ENCODE measurements at places on chromosomes 5 and 9.

- DNase-seq, result no peak
- H3K27ac ChIP-seq, result no peak overlapping the region
- no peak overlapping the region for H3K4me3 ChIP-seq
- no peaks in the 10 kb centered on the region for H3K4me1 ChIP-seq
These were observed 37.3 kb upstream of the PLPP1 start for GRCh38 chr5:55572020-55572419.

GRCh38 chr5:91535499-91535898, 152.4 kb upstream of the ARRDC3 start:
- H3K36me3 ChIP-seq, result no peaks in the 10 kb centered on the region
- no peak for DNase-seq
- H3K4me3 ChIP-seq, result no peak overlapping the region
- no peak overlapping the region for H3K27ac ChIP-seq
- peaks cover 3% of the 10 kb centered on the region for H3K4me1 ChIP-seq

- H3K27ac ChIP-seq, result no peak overlapping the region
- no peaks in the 10 kb centered on the region for H3K36me3 ChIP-seq
- H3K4me1 ChIP-seq, result no peaks in the 10 kb centered on the region
- no peak for DNase-seq
- H3K4me3 ChIP-seq, result no peak overlapping the region
- no peaks in the 10 kb centered on the region for H3K27me3 ChIP-seq
These were observed 1944.6 kb downstream of the EFNA5 start for GRCh38 chr5:105726093-105726492.

- H3K27ac ChIP-seq, result no peak overlapping the region
- H3K36me3 ChIP-seq, result no peaks in the 10 kb centered on the region
- DNase-seq, result no peak
- no peaks in the 10 kb centered on the region for H3K27me3 ChIP-seq
- H3K4me1 ChIP-seq, result no peaks in the 10 kb centered on the region
These were observed 5.3 kb upstream of the HAUS6 start for GRCh38 chr9:19108038-19108437.

DNA sequence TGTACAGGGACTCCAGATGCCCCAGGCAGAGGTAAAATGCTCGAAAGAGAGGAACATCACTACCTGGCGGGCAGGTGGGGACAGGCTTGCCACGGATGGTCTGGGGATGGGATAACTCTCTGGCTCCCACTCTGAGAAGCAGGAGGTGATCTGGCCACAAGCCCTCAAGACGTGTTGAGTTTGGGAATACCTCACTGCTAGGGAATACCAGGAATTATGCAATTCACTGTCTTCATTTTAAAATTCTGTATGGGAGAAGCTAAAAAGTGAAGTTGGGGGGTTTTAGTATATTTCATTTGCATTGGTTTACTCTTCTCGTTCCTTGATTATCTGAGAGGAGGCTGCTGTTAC, 510.4 kb downstream of the CCDC171 start:
- peaks cover 2% of the 10 kb centered on the region for H3K4me1 ChIP-seq

GRCh38 chr5:37002176-37002751, 125.7 kb downstream of the NIPBL start:
- no peak for DNase-seq
- H3K4me1 ChIP-seq, result peaks cover 14% of the 10 kb centered on the region
- no peak overlapping the region for H3K27ac ChIP-seq
- H3K27me3 ChIP-seq, result no peaks in the 10 kb centered on the region

GRCh38 chr5:6636293-6636692, 3.1 kb downstream of the SRD5A1 start:
- peaks cover 7% of the 10 kb centered on the region for H3K36me3 ChIP-seq
- peaks cover 16% of the 10 kb centered on the region for H3K4me1 ChIP-seq
- no peaks in the 10 kb centered on the region for H3K27me3 ChIP-seq
- no peak overlapping the region for H3K27ac ChIP-seq
- DNase-seq, result no peak

- H3K27me3 ChIP-seq, result peaks cover 2% of the 10 kb centered on the region
- no peaks in the 10 kb centered on the region for H3K4me1 ChIP-seq
- H3K27ac ChIP-seq, result no peak overlapping the region
- no peak overlapping the region for H3K4me3 ChIP-seq
- no peak for DNase-seq
These were observed 98.7 kb upstream of the PALM2AKAP2 start for GRCh38 chr9:109681301-109681700.

DNA sequence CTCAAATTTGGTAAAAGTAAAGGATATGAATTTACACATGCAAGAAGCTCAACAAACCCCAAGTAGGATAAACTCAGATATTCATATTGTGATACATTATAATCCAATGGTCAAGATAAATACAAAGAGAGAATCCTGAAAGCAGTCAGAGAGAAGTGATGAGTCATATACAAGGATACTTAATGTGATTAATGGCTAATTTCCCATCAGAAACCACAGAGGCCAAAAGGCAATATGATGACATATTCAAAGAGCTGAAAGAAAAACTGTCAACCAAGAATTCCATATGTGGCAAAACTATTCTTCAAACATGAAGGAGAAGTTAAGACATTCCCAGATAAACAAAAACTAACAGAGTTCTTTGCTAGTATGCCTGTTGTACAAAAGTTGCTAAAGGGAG, 19.5 kb upstream of the IRF1 start:
- no peaks in the 10 kb centered on the region for H3K36me3 ChIP-seq
- H3K4me1 ChIP-seq, result no peaks in the 10 kb centered on the region
- H3K4me3 ChIP-seq, result no peak overlapping the region
- no peak for DNase-seq
- peaks cover 23% of the 10 kb centered on the region for H3K27me3 ChIP-seq
- H3K27ac ChIP-seq, result no peak overlapping the region

GRCh38 chr5:59423021-59423420, 470.5 kb downstream of the PDE4D start:
- H3K27me3 ChIP-seq, result peaks cover 1% of the 10 kb centered on the region
- no peak overlapping the region for H3K27ac ChIP-seq
- H3K36me3 ChIP-seq, result no peaks in the 10 kb centered on the region

DNA sequence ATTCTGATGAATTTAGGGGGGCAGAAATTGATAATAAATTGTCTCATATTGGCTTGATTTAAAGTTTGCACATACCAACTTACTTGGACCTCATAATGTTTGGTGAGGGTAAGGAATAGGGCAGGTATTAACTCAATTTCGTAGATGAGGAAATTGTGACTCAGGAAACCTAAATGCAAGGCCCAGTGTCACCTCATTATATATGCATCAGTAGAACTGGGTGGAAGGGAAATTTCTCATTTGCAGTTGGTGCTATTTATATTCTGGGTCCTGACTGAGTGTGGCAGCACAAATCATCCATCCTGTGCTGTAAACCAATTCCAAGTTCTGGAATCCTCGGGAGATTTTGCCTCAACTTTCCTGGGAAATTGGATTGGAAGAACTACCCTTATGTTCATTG, 103.0 kb downstream of the SPATA31D1 start:
- no peaks in the 10 kb centered on the region for H3K27me3 ChIP-seq
- no peak overlapping the region for H3K27ac ChIP-seq
- H3K36me3 ChIP-seq, result no peaks in the 10 kb centered on the region
- H3K4me3 ChIP-seq, result no peak overlapping the region
- DNase-seq, result no peak
- no peaks in the 10 kb centered on the region for H3K4me1 ChIP-seq

GRCh38 chr5:57494104-57495098, 11.8 kb upstream of the ACTBL2 start:
- peaks cover 34% of the 10 kb centered on the region for H3K4me1 ChIP-seq
- H3K4me3 ChIP-seq, result no peak overlapping the region
- H3K27me3 ChIP-seq, result peaks cover 3% of the 10 kb centered on the region

DNA sequence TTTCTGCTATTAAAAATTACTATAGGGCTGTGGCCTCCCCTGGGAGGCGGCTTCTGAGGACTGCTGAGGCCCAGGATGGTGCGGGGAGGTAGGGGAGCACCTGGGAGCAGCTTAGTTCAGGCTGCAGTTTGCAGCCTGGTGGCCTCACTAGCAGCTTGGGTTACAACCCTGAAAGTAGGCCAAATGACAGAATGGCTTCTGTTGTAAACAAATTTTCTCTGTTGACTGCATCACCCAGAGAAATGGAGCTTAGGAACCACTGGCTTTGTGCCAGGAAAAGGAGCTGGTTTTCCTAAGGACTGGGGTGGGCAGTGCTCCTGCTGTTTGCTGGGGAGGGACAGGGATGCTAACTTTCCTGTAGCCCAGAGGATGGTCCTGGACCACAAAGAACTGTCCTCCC, 130.3 kb downstream of the ENTREP1 start:
- DNase-seq, result no peak
- no peaks in the 10 kb centered on the region for H3K36me3 ChIP-seq
- no peaks in the 10 kb centered on the region for H3K4me1 ChIP-seq
- H3K27me3 ChIP-seq, result no peaks in the 10 kb centered on the region
- H3K27ac ChIP-seq, result no peak overlapping the region

DNA sequence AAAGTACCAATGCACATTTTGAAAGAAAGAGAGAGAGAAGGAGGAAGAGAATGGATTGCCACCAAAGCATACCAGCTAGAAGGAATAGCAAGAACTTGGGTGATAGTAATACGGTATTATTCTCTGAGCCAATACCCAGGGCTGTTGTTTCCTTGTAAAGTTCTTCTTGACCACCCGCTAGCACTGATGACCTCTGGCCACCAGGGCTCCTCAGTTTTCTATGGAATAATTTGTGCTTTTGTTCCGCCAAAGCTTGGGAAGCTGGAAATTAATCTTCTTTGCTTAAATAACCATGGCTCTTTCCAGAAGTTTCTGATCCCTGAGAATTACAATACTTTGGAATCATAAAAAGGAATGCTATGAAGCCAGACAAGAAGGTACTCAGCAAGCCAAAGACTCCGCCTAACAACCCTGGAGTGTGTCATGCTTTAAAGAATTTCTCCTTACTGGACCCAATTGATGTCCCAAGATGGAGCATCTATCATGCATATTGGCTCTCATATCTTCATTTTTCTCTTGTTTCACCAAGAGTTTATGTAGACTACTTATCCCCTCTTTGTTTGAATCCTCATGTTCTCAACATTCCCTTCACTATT, 29.8 kb downstream of the OR2K2 start:
- H3K4me1 ChIP-seq, result no peaks in the 10 kb centered on the region
- DNase-seq, result no peak
- no peak overlapping the region for H3K27ac ChIP-seq
- no peak overlapping the region for H3K4me3 ChIP-seq
- H3K36me3 ChIP-seq, result no peaks in the 10 kb centered on the region

- H3K4me1 ChIP-seq, result peaks cover 35% of the 10 kb centered on the region
- no peaks in the 10 kb centered on the region for H3K36me3 ChIP-seq
- no peak overlapping the region for H3K4me3 ChIP-seq
- no peak for DNase-seq
These were observed 1.3 kb upstream of the LHX2 start for GRCh38 chr9:124010303-124010664.

DNA sequence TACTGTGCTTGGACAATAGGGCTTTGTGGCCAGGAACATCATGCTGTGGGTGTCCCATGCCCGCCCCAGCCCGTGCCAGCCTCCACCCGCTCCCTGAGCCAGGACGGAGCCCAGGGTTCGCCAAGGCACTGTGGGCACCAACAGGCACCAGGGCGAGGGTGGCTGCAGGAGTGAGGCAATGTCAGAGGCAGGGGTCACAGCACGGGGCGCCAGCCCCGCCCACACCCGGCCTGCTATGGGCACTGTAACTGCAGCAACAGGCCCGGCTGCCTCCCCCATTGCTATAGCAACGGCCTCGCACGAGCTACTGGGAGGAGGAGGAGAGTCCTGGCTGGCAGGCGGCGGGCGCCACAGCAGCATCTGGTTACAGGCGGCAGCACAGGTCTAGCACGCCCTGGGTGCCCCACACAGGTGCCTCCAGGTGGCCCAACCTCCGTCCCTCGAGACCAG, 2.5 kb downstream of the ABCA2 start:
- H3K27ac ChIP-seq, result no peak overlapping the region
- H3K27me3 ChIP-seq, result no peaks in the 10 kb centered on the region
- H3K36me3 ChIP-seq, result no peaks in the 10 kb centered on the region
- H3K4me3 ChIP-seq, result no peak overlapping the region

DNA sequence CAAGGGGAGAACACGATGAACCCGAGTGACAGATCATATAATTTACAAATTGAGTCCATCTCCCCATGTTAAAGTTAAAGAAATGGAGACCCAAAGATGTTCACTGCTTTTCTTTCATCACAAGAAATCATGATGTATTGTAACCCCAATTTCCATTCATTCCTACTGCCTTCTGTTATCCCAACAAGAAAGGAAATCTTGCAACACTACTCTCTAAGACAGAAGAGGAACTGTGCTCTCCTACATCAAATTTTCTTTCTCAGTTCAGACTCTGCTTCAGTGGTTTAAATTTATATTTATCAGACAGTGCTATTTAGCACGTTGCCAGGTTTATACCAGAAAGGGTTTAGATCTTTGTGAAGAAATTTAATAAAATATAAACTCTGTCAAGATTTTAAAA, 83.8 kb upstream of the RASA1 start:
- H3K4me3 ChIP-seq, result no peak overlapping the region
- H3K36me3 ChIP-seq, result no peaks in the 10 kb centered on the region
- H3K4me1 ChIP-seq, result peaks cover 16% of the 10 kb centered on the region
- DNase-seq, result no peak
- H3K27ac ChIP-seq, result no peak overlapping the region
- no peaks in the 10 kb centered on the region for H3K27me3 ChIP-seq

DNA sequence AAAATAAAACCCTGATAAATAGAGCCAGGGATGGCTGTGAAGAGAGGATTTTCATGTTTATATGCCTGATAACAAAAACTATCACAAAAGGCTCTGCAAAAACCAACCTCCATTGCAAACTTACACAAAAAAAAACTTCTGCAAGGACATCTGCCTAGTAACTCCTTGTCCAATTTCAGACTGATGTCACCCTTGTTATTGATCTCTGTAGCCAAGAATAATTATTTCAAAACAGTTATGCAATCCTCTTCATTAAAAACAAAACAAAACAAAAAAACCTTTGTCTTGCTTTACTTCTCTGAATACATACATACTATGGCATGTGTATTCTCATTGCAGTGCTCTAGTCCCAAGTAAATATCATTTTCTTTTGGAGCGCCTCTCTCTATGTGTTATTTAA, 49.7 kb downstream of the PHAX start:
- H3K4me1 ChIP-seq, result no peaks in the 10 kb centered on the region
- no peak for DNase-seq
- peaks cover under 1% of the 10 kb centered on the region for H3K36me3 ChIP-seq
- no peak overlapping the region for H3K27ac ChIP-seq

DNA sequence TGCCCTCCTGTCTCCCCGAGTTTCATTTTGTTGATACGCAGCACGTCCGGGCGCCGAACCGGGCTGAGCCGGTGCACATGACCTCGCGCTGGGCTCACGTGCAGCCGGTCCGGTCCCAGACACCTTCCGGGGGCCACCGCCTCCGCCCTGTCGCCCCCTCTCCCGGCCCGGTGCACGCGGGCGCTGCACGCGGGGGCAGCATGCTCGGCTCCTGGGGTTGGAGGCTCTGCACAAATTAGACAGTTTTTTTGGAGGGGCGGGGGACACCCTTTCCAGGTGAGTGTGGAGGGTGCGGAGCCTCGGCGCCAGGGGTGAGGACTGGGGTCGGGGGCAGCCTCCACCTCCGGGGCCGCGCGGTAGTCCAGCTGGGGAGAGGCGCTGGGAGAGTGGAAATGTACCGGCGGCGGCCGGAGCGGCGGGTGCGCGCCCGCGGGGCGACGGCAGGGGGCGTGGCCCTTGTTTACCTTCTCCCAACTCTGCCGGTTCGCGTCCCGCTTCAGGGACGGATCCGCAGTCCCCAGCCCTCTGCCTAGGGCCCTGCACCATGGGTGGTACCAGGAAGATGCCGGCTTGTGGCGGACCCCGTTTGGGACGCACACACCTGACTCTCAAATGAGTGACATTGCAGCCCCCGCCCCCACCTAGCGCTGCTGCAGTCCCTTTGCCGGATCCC, 1.1 kb downstream of the JADE2 start:
- peak overlapping the region; percentile 96 for H3K4me3 ChIP-seq
- H3K27me3 ChIP-seq, result no peaks in the 10 kb centered on the region
- DNase-seq, result peak; percentile 89
- peaks cover 2% of the 10 kb centered on the region for H3K36me3 ChIP-seq

GRCh38 chr9:117170567-117170966, 244.3 kb downstream of the ASTN2 start:
- no peaks in the 10 kb centered on the region for H3K36me3 ChIP-seq
- H3K27ac ChIP-seq, result no peak overlapping the region
- DNase-seq, result no peak
- no peaks in the 10 kb centered on the region for H3K27me3 ChIP-seq

Data from activated CD4-positive, alpha-beta memory T cell treated with anti-CD3 and anti-CD28 coated beads for 36 hours (primary cell).